ENCODE measurements at places on chromosomes 1 and 21.
A peak's percentile ranks its signal among the peaks of the same experiment; 100 is the strongest.

DNA sequence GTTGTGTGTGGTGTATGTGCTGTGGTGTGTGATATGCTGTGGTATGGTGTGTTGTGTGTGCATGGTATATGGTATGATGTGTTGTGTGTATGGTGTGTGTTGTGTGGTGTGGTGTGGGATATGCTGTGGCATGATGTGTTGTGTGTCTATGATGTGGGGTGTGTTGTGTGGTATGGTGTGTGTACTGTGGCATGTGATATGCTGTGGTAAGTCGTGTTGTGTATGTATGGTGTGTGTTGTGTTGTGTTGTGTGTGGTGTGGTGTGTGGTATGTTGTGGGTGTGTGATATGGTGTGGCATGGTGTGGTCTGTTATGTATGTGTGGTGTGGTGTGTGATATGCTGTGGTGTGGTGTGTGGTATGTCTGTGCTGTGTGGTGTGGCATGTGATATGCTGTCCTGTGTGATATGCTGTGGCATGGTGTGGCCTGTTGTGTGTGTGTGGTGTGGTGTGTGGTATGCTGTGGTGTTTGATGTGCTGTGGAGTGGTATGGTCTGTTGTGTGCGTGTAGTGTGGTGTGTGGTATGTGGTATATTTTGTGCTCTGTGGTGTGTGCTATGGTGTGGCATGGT lies 318.0 kb downstream of the PTPRU start:
- H3K36me3 ChIP-seq, result no peaks in the 10 kb centered on the region
- H3K27ac ChIP-seq, result no peak overlapping the region
- no peak overlapping the region for H3K4me3 ChIP-seq
- H3K27me3 ChIP-seq, result peaks cover 14% of the 10 kb centered on the region
- peak; percentile 2 for DNase-seq
- H3K4me1 ChIP-seq, result no peaks in the 10 kb centered on the region

DNA sequence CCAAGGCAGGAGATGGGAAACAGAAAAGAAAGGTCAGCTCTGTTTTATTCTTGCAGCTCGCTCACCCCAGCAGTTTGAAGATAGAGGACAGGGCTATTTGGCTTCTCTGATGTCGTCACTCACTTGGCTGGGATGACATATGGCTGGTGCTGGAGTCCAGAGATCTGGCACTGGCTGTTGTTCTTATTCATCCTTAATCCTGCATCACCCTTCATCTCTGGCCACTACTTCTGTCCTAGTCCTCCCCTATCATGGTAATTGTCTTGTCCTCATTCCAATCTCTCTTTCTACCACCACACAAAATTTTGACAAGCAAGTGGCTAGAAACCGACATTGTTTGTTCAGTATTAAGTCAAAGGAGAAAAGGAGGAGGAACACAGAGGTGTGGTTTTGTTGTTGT lies 103.8 kb upstream of the PDE4B start:
- no peaks in the 10 kb centered on the region for H3K36me3 ChIP-seq
- no peak overlapping the region for H3K4me3 ChIP-seq
- no peaks in the 10 kb centered on the region for H3K27me3 ChIP-seq
- H3K27ac ChIP-seq, result no peak overlapping the region

GRCh38 chr1:97137862-97138514 lies 416.4 kb downstream of the PTBP2 start:
- no peak for DNase-seq
- no peak overlapping the region for H3K4me3 ChIP-seq
- no peaks in the 10 kb centered on the region for H3K27me3 ChIP-seq
- H3K36me3 ChIP-seq, result no peaks in the 10 kb centered on the region
- peaks cover 7% of the 10 kb centered on the region for H3K4me1 ChIP-seq

DNA sequence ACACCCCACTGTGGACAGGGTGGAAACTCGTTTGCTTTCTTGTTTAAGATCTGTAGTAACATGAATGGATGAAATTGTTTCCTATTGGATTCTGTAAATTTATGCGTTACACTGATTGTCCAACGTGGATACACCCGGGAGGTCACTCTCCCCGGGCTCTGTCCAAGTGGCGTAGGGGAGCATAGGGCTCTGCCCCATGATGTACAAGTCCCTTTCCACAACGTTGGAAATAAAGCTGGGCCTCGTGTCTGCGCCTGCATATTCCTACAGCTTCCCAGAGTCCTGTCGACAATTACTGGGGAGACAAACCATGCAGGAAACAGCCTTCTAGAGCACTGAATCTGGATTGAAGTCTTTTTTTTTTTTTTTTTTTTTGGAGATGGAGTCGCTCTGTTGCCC lies 1.4 kb downstream of the RCC1 start:
- H3K4me3 ChIP-seq, result peak overlapping the region; percentile 66
- H3K4me1 ChIP-seq, result peaks cover 51% of the 10 kb centered on the region
- peaks cover 39% of the 10 kb centered on the region for H3K36me3 ChIP-seq
- no peak for DNase-seq

- peaks cover 92% of the 10 kb centered on the region for H3K27me3 ChIP-seq
- no peak overlapping the region for H3K4me3 ChIP-seq
- DNase-seq, result no peak
- H3K36me3 ChIP-seq, result no peaks in the 10 kb centered on the region
Observed at GRCh38 chr1:37764414-37764825, 500 bp downstream of the EPHA10 start.

DNA sequence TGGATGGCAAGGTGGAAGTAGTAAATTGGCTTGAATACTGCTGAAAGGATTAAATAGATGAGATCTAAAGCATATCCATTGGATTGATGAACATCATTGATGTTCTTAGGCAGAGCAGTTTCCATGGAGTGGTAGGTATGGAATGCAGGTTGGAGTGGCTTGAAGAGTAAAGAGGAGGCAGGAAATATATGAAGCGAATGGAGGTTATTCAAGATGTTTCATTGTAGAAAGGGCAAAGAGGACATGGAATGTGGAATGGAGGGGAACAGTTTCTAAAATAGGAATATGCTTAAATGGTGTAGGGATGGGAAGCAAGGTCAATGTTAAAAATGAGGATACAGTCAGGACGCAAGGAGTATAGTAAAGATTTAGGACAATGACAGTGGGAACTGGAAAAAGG lies 6.1 kb downstream of the OSBPL9 start:
- H3K27me3 ChIP-seq, result no peaks in the 10 kb centered on the region
- H3K4me3 ChIP-seq, result no peak overlapping the region
- H3K27ac ChIP-seq, result no peak overlapping the region

DNA sequence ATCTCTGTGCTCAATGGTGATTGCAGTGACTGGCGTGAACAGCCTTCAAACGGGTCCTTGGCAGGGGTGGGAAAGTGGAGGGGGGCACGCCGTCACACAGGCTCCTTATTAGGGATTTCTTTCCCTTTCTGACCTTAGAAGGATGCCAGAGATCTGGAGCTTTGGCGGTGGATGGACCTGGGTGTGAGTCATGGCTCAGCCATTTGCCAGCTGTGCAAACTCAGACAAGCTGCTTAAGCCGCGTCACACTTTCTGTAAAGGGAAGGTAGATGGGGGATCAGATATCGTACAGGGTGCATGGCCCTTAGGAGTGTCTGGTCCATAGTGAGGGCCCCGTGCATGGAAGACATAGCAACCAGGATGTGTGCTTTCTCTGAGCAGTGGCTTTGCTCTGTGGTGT lies 48.3 kb upstream of the C1orf174 start:
- H3K27me3 ChIP-seq, result peaks cover 62% of the 10 kb centered on the region
- no peak for DNase-seq
- H3K4me1 ChIP-seq, result no peaks in the 10 kb centered on the region
- no peak overlapping the region for H3K27ac ChIP-seq
- H3K4me3 ChIP-seq, result no peak overlapping the region

- H3K27ac ChIP-seq, result no peak overlapping the region
- no peaks in the 10 kb centered on the region for H3K36me3 ChIP-seq
- no peaks in the 10 kb centered on the region for H3K27me3 ChIP-seq
- no peak overlapping the region for H3K4me3 ChIP-seq
- H3K4me1 ChIP-seq, result peaks cover 10% of the 10 kb centered on the region
- DNase-seq, result no peak
Observed at GRCh38 chr1:47643306-47644211, 205.7 kb downstream of the FOXD2 start.

DNA sequence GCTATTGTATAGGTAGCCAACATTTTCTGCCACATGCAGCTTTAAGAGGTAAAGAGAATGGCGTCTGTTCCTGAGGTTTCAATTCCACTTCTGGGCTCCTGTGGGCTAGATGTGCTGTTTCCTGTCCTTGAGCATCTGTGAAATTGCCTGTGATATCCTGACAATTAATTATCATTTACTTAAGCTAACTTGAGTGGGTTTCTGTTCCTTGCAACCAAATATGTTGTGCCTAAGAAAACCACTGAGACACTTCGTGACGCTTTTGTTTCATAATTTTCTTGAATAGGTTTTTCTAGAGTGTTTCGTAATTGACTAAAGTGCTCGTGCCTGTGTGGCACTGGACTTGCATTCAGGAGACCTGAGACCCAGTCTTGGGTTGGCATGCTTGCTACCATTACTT lies 127.3 kb upstream of the POU3F1 start:
- H3K4me3 ChIP-seq, result no peak overlapping the region
- H3K27ac ChIP-seq, result no peak overlapping the region
- H3K4me1 ChIP-seq, result no peaks in the 10 kb centered on the region
- H3K27me3 ChIP-seq, result no peaks in the 10 kb centered on the region

- H3K4me3 ChIP-seq, result no peak overlapping the region
- no peaks in the 10 kb centered on the region for H3K27me3 ChIP-seq
- no peaks in the 10 kb centered on the region for H3K4me1 ChIP-seq
- H3K27ac ChIP-seq, result no peak overlapping the region
Observed at GRCh38 chr1:247298701-247299100, 33.0 kb downstream of the ZNF496 start.

- H3K36me3 ChIP-seq, result no peaks in the 10 kb centered on the region
- H3K4me1 ChIP-seq, result peaks cover 2% of the 10 kb centered on the region
- DNase-seq, result no peak
Observed at GRCh38 chr1:31228986-31229385, 10.7 kb downstream of the NKAIN1 start.

- no peaks in the 10 kb centered on the region for H3K4me1 ChIP-seq
- peaks cover 15% of the 10 kb centered on the region for H3K27me3 ChIP-seq
- H3K36me3 ChIP-seq, result no peaks in the 10 kb centered on the region
- DNase-seq, result no peak
Observed at GRCh38 chr1:206145771-206146290, 28.6 kb upstream of the AVPR1B start.

DNA sequence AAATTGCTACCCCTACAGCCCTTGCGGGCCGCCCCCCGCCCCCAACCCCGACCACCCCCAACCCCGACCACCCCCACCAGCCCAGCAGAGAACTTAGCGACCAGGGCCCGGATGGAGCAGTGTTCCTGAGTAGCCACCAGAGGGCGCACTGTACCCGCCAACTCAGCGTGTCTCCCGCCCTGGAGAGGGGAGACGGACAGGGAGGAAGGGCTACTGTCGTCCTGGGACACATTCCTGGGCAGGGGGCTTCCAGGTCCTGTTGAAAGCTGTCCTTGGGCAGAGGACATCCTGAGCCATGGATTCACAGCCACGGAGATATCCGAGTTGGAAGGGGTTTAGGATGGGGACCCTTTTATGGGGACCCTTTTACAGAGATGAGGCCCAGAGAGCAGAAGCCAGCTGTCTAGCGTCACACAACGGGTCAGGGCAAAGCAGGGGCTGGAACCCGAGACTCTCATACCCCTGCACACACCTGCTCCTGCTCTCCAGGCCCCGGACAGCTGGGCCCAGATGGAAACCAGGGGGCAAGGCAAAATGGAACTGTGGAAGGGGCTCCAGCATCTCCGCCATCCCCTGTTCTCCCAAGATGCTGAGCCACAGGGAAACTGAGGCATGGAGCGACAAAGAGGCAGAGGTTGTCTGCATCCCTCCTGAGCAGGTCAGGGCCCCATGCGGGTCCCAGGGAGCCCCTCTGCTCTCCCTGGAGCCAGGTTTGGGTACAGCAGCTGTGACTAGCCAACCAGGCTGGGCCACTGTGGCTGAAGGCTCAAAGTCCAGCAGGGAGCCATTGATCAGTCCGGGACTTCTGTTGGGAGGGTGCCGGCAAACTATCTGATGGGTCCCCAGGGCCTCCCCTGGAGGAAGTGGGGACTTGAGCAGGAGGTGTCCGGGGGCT lies 25.0 kb upstream of the LAPTM5 start:
- no peak overlapping the region for H3K27ac ChIP-seq
- H3K4me3 ChIP-seq, result no peak overlapping the region
- DNase-seq, result no peak

DNA sequence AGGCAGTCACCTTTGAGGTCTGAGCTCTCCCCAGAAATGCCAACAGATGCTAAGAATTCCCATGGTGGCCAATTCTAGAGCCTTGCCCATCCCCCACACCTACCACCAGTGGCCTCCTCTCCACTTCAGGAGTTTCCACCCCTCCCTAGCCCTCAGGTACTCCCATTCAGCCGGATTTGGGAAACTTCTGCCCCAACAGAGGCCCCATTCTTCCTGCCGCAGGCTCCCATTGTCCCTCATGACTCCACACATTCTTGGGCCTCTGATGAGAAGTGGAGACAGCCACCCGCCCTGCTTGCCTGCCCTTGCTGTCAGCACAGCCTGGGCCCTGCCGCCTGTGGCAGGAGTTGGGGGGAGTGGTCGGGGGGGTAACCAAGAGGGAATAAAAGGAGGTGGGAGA lies 4.6 kb downstream of the BLACAT1 start:
- H3K27ac ChIP-seq, result no peak overlapping the region
- H3K4me3 ChIP-seq, result no peak overlapping the region
- H3K27me3 ChIP-seq, result peaks cover 85% of the 10 kb centered on the region
- peaks cover 28% of the 10 kb centered on the region for H3K4me1 ChIP-seq
- no peak for DNase-seq

DNA sequence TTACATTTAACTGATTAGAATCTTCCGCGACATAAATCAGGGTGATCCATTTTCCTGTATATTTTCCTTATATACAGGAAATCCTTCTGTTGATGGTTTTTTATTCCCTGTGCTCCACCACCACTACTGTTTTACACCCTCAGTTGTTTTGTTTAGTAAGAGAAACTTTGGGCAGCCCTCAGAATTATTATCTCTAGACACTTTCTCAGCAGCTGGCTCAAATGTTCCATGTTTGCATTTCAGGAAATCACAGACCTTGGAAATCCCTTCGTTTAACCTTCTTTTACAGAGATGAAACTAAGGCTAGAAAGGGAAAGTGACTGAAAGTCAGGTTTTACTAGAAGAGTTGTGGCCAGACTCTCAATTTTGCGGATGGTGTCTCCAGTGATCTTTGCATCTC lies 15.2 kb downstream of the ZNF697 start:
- peaks cover 32% of the 10 kb centered on the region for H3K4me1 ChIP-seq
- DNase-seq, result no peak
- no peaks in the 10 kb centered on the region for H3K36me3 ChIP-seq
- no peak overlapping the region for H3K4me3 ChIP-seq
- no peak overlapping the region for H3K27ac ChIP-seq
